Stimulated activated CD8-positive, alpha-beta memory T cell treated with anti-CD3 and anti-CD28 coated beads, Interleukin-15, amount 100 ng/mL, for 4 hours (primary cell): ENCODE measurements at places on chromosomes 12 and 14.
A peak's percentile ranks its signal among the peaks of the same experiment; 100 is the strongest.

DNA sequence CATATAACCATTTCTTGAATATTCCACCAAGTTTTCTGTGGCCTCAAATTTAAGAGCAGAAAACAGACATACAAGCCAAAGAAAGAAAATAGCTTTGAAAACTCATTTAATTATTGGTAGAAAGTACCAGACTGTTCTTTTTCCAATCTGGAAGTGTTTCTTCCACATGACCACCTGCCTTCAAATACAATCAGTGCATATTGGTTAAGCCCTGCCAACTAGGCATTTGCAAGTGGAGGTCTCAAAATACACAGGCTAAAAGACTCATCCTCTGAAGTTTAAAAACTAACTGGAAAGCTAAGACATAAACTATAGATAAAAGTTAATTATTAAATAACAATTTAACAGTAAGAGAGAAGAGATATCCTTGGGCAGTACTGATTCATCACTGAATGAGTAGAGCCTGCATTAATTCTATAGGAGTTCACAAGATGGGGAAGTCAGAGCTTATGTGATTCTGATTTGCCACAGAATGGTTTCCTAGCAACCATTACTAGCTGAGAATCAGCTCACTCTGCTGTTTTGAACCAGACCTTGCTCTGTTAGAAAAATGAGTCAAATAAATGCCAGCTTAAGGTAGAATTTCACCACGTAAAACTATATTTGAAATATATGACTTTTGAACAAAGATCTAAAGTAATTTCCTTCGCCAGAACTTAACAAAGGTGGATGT is 433.8 kb downstream of the FUT8 start:
- no peak for DNase-seq

- DNase-seq: no peak
These were observed 227.4 kb upstream of the PWP1 start for GRCh38 chr12:107458163-107458562.

DNA sequence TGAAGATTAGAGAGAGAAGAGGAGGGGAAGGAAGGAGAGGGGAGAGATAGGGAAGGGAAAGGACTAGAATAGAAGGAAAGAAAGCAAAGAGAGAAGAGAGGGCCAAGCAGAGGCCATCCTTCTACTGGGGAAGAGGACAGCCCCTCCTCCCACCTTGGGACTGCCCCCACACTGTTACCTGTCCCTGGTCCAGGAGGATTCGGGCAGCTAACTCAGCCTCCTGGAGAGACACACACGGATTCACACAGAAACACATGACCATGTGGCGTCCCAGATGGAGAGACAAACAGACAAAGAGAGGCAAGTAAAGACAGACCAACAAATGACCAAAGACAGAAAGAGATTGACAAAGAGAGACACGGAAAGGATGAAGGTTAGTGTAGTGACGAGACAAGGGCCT is 2.2 kb downstream of the NDRG2 start:
- no peak for DNase-seq

DNA sequence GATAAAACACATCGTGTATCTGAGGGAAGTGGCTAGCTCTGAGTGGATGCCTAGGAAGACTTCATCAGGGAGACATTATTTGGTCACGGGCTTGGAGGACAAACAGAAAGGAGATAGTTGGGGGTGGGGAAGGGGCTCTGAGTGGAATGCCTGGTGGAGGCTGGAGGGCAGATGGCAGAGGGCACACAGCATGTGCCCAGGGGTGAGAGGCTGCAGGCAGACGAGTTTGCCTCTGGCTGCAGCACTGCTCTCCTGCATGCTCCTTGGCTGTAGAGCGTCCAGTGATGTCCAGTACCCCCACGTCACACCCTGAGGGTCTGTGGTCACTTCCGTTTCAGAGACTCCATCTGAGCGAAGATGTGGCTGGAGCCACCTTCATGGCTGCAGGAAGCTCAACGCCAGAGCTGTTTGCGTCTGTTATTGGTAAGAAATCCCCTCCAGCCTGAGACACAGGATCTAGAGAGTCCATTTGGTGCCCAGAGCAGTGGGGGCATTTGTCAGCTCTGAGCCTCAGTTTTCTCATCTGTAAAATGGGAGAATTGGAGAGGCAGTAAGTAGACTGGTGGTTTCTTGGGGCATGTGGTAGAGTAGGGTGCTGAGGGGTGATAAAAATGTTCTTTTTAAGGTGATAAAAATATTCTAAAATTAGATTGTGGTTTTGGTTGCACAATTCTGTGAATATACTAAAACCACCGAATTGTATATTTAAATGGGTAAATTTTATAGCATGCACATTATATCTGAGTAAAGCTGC is 71.7 kb upstream of the RIN3 start:
- no peak for DNase-seq

- no peak for DNase-seq
These were observed 164.2 kb upstream of the HMGA2 start for GRCh38 chr12:65660096-65660495.

DNA sequence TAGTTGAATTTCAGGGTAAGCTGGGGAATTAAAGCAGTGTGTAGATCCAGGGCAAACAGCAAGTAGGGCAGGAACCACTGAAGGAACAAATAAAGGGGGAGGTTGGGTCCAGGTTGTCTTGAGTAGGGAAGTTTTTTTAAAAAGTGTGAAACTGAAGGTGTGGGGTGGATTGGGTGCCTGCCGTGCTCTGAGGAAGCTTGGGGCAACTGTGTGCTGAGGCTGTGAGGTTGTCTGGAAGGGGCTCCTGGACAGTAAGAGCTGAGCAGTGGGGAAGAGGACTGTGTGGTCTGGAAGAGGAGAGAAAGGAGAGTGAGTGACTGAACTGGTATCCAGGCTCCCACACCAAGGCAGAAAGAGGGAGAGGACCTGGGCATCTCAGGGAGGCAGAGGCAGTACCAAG is 10.9 kb upstream of the GPR162 start:
- no peak for DNase-seq

DNA sequence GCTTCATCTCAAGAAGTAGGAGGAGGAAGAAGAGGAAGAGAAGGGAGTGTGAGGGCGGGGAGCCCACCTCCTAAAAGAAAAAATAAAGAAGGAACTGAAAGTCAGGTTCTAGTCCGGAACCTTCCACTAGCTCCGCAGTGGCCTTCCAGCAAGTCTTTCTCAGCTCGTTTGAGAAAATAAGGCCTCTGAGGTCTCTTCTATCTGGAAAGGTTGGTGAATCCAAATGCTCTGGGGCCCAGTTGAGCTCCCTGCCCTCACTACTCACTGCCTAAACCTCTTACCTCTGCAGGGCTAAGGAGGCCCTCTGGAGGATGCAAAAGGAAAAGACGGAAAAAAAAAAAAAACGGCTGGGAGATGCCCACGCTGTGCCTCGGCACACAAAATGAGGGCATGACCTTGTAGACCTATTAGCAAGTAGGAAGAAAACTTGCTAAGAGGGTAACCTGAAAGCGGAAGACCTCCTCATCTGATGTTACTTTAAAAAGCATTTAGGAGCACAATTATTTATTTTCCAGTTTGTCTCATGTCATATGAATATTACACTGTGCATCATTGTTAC is 35.9 kb downstream of the FBLN5 start:
- DNase-seq: peak; percentile 7

- DNase-seq: no peak
These were observed 42.2 kb downstream of the SUDS3 start for GRCh38 chr12:118418385-118419057.
